A549 treated with dexamethasone at 1 μM for 4 hours (cell line): ENCODE measurements at places on chromosomes 4 and X. TPM values are rescaled to one million over a fixed set of nuclear protein-coding genes. Genes with fewer than 3 reads are reported as not detected.

Gene MYOZ2
- not detected in 5 replicates for total RNA-seq

Gene TRPC3
- total RNA-seq: 0.04 to 0.11 TPM (median 0.09 TPM) in 5 replicates

Gene GALNTL6
- 0.05 to 0.09 TPM (median 0.08 TPM) in 5 replicates for total RNA-seq

Gene AGTR2
- total RNA-seq: not detected in 5 replicates

Gene C4orf46
- 6.9 to 10.5 TPM (median 8.6 TPM) in 5 replicates for total RNA-seq
